Astrocyte (in vitro differentiated cells and primary cell): ENCODE measurements at places on chromosomes 2 and 18. TPM values are rescaled to one million over a fixed set of nuclear protein-coding genes. Genes with fewer than 3 reads are reported as not detected.

MAP3K19 gene
- not detected in 2 replicates for total RNA-seq

DNA sequence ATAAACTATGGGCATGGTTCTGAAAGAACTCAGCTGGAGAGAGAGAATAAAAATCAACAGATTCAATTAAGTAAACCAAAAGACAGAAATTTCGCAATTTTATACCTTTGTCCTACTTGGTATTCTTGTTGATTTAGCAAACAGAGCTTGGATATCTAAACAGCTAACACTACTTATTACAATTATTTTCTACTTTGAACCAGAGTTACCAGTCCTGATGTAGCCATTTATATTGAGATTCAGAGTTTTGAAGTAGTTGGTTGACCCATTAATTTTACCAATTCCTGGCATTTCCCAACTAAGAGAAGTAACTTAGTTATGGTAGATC lies 48.9 kb downstream of the ASXL2 start:
- no peak overlapping the region for H3K27ac ChIP-seq
- H3K4me3 ChIP-seq: no peak overlapping the region
- H3K27me3 ChIP-seq: no peaks in the 10 kb centered on the region
- no peaks in the 10 kb centered on the region for H3K4me1 ChIP-seq
- no peak for DNase-seq

LYPD1 gene
- 51.1 and 61.6 TPM in 2 replicates for total RNA-seq

DNA sequence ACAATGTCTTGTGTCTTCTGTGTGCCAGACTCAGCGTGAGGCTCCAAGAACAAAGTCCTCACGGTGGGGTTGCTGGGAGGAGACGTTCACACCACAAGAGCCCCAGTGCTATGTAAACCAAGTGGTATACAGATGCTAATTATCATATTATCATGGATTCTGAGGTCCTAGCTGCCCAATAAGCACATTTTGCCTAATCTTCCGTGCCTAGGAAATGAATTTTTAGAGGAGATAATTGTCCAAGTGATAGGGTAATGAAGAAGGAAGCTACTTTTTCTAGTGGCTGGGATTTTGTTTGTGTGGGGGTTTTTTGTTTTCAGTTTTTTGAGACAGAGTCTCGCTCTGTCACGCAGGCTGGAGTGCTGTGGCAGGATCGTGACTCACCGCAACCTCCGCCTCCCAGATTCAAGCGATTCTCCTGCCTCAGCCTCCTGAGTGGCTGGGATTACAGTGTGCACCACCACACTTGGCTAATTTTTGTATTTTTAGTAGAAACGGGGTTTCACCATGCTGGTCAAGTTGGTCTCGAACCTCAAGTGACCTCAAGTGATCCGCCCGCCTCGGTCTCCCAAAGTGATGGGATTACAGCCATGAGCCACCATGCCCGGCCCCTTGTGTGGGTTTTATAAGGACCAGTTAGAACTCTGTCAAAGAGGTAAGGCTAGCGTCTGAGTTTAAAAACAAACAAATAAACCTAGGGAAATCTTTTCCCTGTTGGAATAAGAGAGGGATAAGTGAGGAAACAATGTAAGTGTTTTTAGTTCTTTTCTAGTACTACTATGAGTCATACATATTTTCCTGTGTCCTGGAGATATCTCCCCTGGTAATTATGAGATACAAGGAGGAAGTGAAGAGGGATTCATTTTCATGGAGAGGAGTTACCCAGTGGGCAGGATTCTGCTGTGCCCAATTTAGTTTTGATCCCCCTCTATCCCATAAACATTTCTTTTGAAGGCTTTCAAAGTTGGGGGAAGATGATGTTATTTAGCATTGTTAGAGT lies 9.5 kb upstream of the SMAD7 start:
- peak; percentile 70 for DNase-seq
- peaks cover 49% of the 10 kb centered on the region for H3K4me1 ChIP-seq
- no peak overlapping the region for H3K4me3 ChIP-seq
- H3K27ac ChIP-seq: peak overlapping the region; percentile 92
- H3K36me3 ChIP-seq: no peaks in the 10 kb centered on the region

HOXD8 gene
- not detected in 2 replicates for total RNA-seq

ATP6V1C2 gene
- 0.14 TPM in 1 of 2 replicates, not detected in the other for total RNA-seq

GRCh38 chr2:229434187-229434586 lies 163.1 kb upstream of the PID1 start:
- no peaks in the 10 kb centered on the region for H3K27me3 ChIP-seq
- H3K4me3 ChIP-seq: no peak overlapping the region
- DNase-seq: no peak
- no peaks in the 10 kb centered on the region for H3K4me1 ChIP-seq

HRH4 gene
- total RNA-seq: 0.17 and 0.25 TPM in 2 replicates

- H3K27me3 ChIP-seq: no peaks in the 10 kb centered on the region
- no peak for DNase-seq
- H3K4me1 ChIP-seq: peaks cover 2% of the 10 kb centered on the region
- H3K27ac ChIP-seq: no peak overlapping the region
- no peak overlapping the region for H3K4me3 ChIP-seq
Observed at GRCh38 chr2:218329027-218329825, 27.4 kb upstream of the CATIP start.

SGPP2 gene
- 0.19 and 0.20 TPM in 2 replicates for total RNA-seq

DNA sequence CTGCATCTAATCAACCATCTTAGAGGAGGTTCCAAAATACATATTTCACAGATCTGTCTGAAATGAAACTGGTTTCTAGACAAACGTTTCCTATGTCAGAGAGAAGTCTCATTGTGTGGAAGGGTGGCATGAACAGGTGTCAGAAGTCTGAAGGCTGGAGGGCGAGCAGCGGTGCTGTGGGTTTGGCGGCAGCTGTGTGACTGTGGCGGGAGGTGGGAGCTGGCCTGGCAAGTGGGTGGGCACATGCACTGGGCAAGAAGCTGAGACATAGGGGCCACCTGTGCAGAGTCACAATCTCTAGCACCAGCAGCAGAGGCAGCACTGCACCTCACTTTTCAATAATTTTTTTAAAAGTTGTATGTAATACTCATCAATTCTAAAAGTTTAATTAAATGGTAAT lies 346.3 kb downstream of the DSC3 start:
- H3K36me3 ChIP-seq: no peaks in the 10 kb centered on the region
- no peaks in the 10 kb centered on the region for H3K4me1 ChIP-seq
- H3K27ac ChIP-seq: no peak overlapping the region
- H3K27me3 ChIP-seq: no peaks in the 10 kb centered on the region
- H3K4me3 ChIP-seq: no peak overlapping the region
- DNase-seq: no peak

- peaks cover 25% of the 10 kb centered on the region for H3K4me1 ChIP-seq
- peak; percentile 39 for DNase-seq
- no peaks in the 10 kb centered on the region for H3K27me3 ChIP-seq
- no peak overlapping the region for H3K4me3 ChIP-seq
Observed at GRCh38 chr18:67266246-67267237, 250.0 kb downstream of the DSEL start.

DNA sequence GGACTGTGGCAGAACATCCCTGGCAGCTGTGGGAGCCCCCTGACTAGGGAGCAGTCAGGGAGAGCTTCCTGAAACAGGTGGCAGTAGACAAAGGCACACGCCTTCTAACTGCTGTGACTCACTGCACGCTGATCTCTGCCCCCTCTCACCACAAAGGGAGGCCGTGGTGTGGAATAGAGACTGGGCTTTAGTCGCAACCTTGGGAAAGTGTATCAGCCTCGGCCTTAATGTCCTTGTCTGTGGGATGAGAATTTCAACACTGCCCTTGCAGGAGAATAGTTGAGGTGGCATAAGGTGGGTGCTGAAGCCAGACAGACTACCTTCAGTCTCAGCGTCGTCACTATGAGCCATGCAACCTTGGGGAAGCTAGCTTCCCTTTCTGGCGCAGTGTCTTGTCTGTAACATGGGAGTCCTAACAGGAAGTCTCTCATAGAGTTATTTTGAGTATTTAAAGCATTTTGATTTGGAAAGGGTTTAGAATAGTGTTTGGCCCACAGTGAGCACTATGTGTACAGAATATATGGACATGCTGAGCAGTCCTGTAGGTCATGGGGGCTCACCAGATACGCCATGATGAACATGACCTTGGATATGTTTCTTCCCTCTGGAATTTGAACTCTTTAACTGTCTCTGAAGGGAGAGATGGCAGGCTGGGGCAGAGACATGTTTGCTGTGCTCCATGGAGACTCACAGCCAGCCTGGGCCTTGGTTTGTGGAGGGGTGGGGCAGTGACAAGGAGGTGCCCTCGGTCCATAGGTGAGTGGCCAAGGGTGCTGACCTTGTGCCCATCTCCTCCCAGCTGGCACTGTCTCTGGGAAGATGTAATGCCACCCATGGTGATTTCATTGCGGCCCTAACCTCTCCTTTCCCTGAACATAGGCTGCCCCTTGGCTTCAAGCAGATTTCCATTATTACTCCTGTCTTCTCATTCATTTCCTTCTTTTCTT lies 29.5 kb upstream of the SMAD7 start:
- no peaks in the 10 kb centered on the region for H3K27me3 ChIP-seq
- H3K4me1 ChIP-seq: peaks cover 16% of the 10 kb centered on the region
- no peaks in the 10 kb centered on the region for H3K36me3 ChIP-seq
- peak; percentile 42 for DNase-seq
- no peak overlapping the region for H3K4me3 ChIP-seq
- H3K27ac ChIP-seq: no peak overlapping the region

DNA sequence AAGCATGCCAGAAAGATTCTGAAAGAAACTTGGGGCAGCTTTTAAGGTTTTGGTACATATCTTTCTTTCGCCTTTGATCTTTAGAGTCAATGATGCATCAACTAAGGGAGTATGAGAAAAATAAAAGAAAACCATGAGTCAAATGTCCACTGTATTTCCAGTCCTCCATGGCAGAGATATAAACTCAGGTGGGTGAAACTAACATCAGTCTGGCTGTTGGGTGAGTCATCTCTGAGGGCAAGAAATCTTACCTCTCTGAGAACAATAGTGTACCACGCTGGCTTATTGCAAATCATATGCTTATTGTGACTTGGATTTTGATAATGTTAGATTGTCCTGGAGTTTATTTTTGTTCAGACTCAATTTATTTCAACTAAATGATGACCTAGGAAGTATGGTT lies 521.0 kb downstream of the PLCL1 start:
- H3K27ac ChIP-seq: no peak overlapping the region
- no peak for DNase-seq
- no peaks in the 10 kb centered on the region for H3K27me3 ChIP-seq

- peak overlapping the region; percentile 98 for H3K27ac ChIP-seq
- H3K27me3 ChIP-seq: no peaks in the 10 kb centered on the region
- H3K4me3 ChIP-seq: no peak overlapping the region
- no peaks in the 10 kb centered on the region for H3K36me3 ChIP-seq
- DNase-seq: peak; percentile 99
- peaks cover 40% of the 10 kb centered on the region for H3K4me1 ChIP-seq
Observed at GRCh38 chr2:226115102-226115831, 684.4 kb downstream of the IRS1 start.
